Activated CD8-positive, alpha-beta memory T cell treated with anti-CD3 and anti-CD28 coated beads for 4 hours (primary cell): ENCODE measurements at places on chromosomes 11 and 22.
A peak's percentile ranks its signal among the peaks of the same experiment; 100 is the strongest.

- no peak for DNase-seq
These were observed 44.8 kb downstream of the ENDOD1 start for GRCh38 chr11:95134491-95134890.

GRCh38 chr22:20859615-20860014 lies 808 bp downstream of the SNAP29 start:
- no peak for DNase-seq

DNA sequence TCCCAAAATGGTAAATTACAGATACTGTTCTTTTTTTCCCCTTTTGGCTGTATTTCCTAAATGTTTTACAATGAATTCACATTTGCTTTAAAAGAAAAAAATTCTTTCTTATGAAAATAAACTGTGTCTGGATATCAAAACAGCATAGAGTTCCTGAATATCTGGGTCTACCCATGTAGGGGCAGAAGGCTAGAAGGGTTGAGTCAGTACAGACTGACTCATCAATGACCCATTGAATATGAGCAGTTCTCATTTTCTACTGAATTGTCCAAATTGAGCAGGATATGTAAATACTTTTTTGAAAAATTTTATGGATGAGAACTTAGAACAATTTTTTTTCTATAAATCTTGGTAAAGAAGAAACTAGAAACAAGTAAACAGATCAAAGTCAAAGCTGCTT lies 16.3 kb upstream of the C11orf87 start:
- no peak for DNase-seq

DNA sequence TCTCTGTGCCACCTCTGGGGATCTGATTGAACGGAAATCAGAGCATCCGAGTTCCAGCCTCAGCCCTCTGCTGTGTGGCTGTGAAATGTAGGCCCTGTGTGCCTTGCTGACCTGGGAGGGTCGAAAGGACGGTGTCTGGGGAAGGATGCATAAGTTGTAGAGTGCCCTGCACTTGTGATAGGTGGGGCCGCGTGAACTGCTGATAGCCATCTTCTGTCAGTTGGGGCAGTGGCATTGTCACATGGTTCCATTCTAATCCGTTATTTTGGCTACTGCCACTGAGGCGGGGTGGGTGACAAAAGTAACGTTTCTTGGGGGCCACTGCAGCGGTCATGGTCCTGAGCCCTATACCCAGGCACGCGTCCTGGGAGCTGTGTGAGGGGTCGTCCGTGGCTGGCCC lies 63.4 kb downstream of the LRP5 start:
- DNase-seq = no peak

DNA sequence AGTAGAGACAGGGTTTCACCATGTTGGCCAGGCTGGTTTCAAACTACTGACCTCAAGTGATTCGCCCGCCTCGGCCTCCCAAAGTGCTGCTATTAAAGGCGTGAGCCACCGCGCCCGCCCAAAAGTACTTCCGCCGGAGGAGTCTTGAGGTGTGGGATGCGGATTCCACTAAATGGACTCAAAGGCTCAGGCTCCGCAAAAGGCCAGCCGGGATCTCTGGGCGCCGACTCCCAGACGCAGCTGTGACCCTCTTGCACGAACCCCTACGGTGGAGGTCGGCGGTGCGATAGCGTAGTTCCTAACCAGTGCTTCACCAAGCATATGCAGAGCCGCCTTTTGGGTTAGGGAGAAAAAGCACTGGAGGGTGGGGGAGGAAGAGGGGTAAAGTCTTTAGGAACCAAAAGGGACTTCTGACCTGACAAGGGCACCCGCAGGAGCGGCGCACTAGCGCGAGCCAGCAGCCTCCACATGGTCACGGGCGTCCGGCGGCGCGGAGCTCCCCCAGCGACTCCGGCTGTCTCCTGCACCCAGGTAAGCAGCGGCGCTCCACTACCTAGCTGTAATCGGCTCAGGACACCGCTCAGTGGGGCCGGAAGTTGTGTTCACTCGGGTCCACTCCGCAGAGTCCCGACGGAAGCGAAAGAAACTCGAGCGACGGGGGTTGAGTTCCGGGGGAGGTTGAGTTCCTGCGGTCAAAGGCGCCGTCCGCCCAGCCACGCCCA lies at the start of gene MRPL16:
Gene MRPL16, minus strand, starts transcription at position 590 of the 722 bp plus-strand sequence. Its CDS starts 120 bp downstream, at position 470.
- DNase-seq = peak; percentile 78

DNA sequence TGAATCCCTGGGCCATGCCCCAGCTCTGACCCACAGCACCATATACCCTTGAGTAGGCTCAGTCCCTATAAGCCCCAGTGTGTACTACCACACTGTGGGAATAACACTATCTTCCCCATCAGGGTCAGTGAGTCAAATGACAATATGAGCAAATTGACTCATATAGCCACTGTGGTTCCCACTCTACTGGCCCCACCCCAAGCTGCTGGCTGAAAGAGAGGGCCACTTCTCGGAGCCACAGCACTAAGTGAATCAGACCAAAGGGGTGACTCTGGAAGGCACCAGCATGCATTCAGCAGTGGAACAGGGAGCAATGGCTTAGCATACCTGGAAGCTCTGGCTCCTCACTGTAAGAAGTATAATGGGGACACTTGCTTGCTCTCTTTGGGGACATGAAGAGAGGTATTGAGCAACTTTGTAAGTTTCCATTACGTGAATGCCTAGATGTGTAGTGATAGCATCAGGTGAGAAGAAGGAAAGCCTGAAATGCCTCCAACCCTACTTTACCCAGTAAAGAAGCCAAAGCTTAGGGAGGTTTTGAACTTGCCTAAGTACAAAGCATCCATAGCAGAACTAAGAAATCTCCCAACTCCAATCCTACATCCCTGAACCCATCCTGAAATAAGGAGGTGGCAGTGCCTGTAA lies 13.5 kb downstream of the CD59 start:
- no peak for DNase-seq

DNA sequence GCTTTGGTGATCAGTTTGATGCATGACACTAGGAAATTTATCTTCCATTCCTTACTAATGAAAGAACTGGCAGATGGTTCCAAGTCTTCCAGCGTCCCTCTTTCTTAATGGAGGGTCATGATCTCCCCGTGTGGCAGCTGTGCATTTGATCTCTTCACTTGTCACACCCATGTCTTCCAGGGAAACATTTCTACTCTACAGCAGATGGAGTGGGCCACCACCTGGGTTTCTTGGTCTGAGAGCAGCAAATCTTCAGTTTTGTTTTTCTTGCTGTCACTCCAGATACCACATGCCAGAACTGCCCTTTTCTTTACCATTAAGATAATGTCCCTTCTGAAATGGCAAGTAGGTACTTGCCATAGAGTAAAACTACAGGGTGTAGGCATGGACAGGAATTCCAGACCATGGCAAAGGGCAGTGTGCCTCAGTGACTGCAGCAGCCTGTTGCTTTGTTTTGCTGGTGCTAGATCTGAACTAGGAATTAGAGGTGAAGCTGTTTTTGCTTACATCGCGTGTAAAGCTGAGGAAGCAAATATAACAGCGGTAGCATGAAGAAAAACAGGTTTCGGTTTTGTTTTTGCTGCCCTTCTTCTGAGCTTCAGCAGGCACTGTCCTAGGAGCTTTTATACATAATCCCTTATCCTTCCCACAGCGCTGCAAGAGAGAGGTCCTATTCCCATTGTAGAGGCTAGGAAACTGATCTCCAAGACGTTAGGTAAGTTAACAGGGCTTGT lies 20.7 kb upstream of the C11orf96 start:
- DNase-seq = no peak

- no peak for DNase-seq
These were observed 1.5 kb upstream of the SF3B2 start for GRCh38 chr11:66050581-66051231.

- no peak for DNase-seq
These were observed 14.8 kb downstream of the OR51E2 start for GRCh38 chr11:4682623-4683419.

DNA sequence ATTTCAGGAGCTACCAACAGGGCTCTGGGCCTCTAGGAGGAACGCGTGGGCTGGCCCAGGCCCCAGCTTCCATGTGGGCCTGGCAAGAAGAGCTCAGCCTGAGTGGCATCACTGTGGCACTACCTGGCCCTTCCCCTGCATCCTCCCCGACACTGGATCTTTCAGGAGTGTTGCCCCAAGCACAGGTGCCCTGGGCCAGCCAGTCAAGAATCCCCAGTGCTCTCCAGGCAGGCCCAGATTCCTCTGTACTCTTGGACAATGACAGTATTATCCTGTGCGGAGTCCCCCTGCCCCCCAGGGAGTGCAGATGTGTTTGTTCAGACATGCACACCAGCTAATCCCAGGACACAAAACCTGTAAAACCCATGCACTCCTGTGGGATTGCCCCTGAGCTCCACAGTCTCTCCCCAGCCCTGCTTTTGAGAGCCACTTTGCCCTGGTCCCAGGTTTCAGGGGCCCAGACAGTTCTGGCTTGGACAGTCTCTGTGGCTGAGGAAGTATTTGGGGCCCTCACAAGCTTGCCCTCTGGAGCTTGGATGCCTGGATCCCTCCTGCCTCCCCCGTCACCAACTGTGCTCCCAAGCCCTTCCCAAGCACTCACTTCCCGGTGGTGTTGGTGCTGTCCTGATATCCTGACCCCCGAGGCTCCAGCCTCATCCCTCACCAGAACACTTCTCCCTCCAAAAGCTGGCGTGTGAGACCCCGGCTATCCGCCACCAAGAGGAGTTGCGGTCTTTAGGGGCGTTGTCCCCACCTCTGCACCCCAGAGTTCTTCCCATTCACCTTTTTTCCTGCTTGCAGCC lies 39.9 kb downstream of the KCNC1 start:
- DNase-seq = no peak

DNA sequence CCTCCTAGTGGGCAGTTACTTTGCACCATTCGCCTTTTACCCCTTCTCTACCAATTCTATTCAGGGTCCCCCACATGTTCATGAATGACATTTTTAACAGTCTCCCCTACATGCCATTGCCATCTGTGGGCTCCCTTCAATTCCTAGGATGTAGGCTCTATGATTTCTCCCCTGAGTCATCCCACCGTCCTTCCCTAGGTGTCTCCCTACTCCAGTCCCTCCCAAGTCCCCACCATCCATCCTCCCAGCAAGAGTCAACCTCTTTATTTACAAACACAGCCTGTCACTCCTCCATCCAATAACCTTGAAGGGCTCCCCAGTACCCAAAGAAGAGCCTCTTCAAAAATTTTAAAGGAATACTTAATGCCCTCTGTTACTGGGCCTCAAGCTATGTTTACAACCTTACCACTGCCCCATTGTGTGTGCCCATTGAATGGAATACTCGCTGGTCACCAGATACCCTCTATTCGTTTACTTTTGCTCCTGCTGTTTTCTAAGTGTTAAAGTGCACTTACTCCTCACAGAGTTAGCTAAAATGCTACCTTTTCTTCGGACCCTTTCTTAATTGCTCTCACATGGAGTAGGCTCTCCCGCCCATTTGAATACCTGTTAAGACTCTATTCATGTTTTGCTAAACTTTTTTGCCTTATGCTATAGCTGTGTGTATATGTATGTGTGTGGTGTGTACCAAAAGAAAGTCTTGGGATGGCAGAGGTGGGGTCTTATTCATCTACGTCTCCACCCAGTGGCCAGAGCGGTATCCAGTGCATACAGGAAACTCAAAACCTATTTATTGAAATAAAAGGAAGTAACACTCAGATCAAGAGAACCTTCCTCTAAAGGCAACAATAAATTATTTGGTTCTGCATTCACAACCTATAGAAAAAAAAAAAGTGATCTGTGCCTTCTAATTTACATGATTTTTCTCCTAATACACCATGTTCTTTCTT lies 235.8 kb upstream of the CCDC90B start:
- DNase-seq = no peak

- DNase-seq = no peak
These were observed 2.3 kb downstream of the PTPRCAP start for GRCh38 chr11:67435031-67435726.

GRCh38 chr22:11613898-11614755 lies 3913.9 kb upstream of the OR11H1 start:
- no peak for DNase-seq

DNA sequence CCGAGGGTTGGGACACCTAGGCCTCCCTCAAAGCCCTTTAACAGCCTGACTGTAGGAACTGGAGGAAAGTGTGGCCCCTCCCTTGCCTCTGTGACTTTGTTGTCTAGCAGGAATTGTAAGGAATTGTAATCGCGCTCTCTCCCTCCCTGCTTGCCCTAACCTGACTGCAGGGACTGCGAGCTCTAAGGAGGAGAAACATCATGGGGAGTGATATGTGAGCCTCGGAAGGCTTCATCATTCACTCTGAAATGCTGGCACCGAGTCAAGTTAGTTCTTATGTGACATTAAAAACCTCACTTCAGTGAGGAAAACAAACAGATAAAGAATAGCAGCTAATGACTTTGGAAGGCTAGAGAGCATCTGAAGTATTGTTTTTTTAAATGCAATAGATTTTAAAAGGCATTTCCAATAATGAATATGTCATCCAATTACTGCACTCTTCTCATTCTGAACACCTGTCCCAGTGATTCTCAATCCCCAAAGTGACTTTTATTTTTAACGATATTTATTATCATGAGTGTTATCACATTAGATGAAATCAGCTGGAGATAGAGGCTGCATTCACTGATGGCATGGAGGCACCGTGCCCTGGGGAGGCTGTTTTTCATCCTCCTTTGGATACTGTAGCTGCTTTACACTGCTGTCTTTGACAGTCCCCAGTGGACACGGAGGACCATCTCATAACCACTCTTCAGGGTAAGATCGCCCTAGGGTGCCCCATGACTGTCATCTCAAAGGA lies 58.5 kb upstream of the NTM start:
- no peak for DNase-seq

GRCh38 chr22:42270176-42270509 lies 310 bp downstream of the TCF20 start:
- no peak for DNase-seq

- no peak for DNase-seq
These were observed 110.6 kb downstream of the NECTIN1 start for GRCh38 chr11:119618208-119618909.

GRCh38 chr11:66466225-66467033 lies at the start of gene PELI3:
TSS of gene PELI3 (plus strand) at chr11:66466905. CDS start at chr11:66468129, 1,224 bp downstream.
- DNase-seq = peak; percentile 89

DNA sequence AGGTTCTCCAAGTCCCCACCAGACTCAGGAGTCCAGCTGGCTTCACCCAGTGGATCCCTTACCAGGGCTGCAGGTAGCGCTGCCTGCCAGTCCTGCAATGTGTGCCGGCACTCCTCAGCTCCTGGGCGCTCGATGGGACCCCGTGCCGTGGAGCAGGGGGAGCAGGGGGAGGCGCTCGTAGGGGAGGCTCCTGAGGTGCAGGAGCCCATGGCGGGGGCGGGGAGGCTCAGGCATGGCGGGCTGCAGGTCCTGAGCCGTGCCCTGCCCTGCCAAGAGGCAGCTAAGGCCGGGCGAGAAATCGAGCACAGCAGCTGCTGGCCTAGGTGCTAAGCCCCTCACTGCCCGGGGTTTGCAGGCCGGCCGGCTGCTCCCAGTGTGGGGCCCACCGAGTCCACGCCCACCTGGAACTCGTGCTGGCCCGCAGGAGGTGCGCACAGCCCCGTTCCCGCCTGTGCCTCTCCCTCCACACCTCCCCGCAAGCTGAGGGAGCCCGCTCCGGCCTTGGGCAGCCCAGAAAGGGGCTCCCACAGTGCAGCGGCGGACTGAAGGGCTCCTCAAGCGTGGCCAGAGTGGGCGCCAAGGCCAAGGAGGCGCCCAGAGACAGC lies 792.9 kb upstream of the CCDC179 start:
- no peak for DNase-seq

GRCh38 chr11:14835496-14836492 lies 56.2 kb downstream of the CYP2R1 start:
- no peak for DNase-seq

- DNase-seq = no peak
These were observed 42.9 kb upstream of the DAGLA start for GRCh38 chr11:61637277-61637676.
